NCI-H226 (cell line): ENCODE measurements at places on chromosomes 5 and 9.

DNA sequence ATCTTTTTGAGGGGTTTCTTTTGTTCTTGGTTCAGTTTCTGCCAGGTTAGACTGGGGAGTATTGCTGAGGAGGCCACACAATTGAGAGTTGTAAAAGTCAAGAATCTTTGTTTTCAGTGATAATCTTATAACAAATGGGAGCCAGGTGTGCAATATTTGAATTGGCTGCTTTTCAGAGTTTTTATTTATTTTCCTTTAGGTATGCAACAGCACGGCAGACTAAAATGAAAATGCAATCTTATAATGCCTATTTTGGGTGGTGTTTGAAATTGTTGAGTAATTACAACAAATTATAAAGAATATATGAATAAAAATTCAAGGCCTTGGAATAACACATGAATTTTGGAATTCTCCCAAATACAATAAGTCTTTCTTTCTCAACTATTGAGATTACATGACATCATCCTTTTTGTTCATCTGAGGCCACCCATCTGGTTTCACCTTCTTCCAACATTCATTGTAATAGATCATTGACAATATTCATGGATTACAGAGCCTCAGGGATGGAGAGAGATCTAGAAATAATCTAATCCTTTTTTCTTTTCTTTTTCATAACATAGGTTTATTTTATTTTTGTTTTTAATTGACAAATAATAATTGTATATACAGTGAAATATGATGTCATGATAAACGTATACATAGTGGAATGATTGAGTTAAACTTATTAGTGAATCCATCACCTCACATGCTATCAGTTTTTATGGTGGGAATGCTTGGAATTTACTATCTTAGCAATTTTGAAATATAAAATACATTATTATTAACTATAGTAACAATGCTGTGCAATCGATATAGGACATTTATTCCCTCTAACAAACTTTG, 1061.0 kb downstream of the NR2F1-AS1 start:
- DNase-seq: no peak

DNA sequence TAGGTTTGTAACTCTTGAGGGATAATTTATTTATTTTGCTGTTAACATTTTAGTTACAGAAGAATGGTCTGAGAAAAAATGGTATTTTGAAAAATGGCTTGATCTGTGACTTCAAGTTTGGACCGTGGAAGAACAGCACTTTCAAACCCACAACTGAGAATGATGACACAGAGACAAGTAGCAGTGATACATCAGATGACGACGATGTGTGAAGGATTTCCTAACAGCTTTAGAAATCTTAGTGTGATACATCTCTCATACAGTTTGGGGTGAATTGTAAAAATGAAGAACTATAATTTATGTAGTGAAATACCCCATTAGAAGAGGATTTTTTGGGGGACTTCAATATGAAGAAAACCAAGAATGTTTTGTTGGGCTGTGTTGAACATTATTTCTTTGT, 88.7 kb downstream of the GPBP1 start:
- DNase-seq: no peak

DNA sequence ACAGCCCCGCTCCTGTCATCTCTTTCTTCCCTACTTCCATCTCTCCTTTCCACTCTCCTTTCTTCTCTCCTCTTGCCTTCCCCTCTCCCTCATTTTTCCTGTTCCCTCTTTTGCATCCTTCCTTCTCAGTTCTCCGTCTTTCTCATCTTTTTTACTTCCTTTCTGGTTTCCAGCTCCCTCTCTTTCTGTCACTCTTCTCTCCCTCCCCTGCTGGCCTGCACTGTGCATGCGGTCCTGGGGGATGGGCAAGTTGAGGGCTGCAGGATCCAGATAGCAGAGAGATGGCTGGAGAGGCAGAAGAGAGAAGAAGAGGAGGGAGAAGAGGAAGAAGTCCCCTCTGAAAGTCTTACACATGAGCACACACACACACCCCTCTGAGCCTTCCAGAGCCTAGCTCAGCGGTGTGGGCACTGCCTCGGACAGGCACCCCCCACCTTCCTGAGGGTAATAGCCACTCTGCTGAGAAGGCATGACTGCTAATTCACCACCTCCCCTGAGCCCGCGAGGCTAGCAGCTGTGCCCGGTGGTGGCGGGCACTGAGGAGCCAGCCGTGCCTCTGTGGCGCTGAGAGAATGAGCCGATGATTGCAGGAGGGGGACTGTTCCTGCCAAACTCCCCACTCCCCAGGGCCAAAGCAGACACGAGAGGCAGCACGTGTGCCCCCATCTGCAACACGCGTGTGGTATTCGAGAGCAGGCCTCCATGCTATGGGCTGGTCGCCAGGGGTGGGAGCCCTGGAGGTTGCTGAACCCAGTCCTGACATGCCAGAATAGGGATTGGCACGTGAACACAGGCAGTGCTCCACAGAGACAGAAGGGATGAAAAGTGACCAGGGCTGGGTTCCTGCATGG, 3.7 kb upstream of the CAMK2A start:
- no peak for DNase-seq

GRCh38 chr9:38352530-38353328, 39.8 kb upstream of the ALDH1B1 start:
- DNase-seq: no peak

- no peak for DNase-seq
Observed at GRCh38 chr5:36741128-36741527, 134.7 kb downstream of the SLC1A3 start.

DNA sequence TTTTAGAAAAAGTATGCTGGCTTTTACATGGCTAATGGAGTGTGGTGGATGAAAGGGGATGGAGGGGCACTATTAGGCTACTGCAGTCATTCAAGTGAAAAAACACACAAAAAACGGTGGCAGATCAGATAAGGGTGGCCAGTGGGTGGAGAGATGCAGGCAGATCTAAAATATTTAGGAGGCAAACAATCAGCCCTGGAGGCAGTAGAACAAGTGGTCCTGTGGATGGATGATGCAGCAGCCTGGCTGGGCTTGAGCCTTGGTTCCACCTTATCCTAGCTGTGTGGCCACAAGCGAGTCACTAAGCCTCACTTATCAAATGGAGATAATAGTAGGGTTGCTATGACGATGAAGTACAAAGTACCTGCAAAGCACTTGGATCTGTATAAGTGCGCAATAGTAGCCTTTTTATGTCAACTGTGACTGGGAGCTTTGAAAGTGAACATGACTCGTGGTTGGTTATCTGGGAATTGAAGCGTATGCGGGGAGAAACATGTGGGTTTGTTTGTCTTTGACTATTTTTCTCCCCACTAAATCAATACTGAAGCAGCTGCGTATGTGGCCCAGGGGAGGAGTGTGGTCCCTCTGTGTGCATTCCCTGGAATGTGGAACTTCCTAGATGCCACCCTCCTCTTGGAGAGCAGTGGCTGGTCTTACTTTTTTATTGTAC, 20.2 kb downstream of the NSG2 start:
- no peak for DNase-seq

GRCh38 chr5:1172670-1173404, 28.6 kb upstream of the SLC6A19 start:
- DNase-seq: no peak

- peak; percentile 47 for DNase-seq
Observed at GRCh38 chr9:4547016-4547415, 56.7 kb downstream of the SLC1A1 start.

DNA sequence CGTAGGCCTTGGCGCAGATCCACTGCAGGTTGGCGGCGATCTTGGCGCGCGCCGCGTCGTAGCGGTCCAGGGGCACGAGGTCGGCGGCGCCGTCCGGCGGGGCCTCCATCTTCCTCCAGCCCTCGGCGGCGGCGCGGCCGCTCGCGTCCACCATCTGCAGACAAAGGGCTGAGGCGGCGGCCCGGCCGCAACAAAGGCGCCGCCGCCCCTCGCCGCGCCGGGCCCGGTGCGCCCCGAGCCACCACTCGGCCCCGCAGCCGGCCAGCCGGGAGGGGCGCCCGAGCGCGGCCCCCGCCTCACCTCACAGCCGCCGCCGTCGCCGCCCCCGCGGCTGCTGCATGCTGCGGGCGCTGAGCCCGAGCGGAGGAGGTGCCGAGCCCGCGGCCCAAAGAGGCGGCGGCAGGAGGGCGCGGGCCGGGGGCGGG, 328 bp downstream of the CAMSAP1 start:
- no peak for DNase-seq

- no peak for DNase-seq
Observed at GRCh38 chr5:2750026-2750757, 1.3 kb downstream of the IRX2 start.

GRCh38 chr5:91162534-91163381, 220.4 kb downstream of the ARRDC3 start:
- peak; percentile 92 for DNase-seq

DNA sequence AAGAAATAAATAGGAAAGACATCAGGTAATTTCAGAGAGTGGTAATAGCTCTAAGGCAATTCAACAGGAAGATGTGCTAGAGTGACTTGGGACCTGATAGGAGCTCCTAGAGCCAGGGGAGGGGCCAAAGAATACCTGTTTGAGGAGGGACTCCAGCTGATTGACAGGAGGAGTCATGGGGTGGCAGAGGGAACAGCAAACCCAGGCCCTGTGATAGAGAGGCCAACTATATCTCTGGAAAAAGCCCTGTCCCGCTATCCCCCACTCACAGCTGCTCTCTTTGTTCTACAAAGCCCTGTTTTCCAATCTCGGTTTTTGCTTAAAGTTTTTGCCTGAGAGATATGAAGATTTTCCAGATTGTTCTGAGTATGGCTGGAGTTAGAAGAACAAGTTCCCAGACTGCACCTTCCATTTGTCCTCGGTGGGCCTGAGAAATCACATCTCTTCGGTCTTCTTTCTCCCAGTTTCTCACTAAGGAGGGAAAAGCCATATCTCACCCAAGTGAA, 9.0 kb upstream of the NSD1 start:
- DNase-seq: no peak

GRCh38 chr9:136172412-136173079, 32.4 kb downstream of the LHX3 start:
- DNase-seq: no peak

GRCh38 chr9:15421532-15421931, 1.1 kb upstream of the SNAPC3 start:
- DNase-seq: peak; percentile 58

- no peak for DNase-seq
Observed at GRCh38 chr9:83466877-83467276, 71.3 kb downstream of the FRMD3 start.

- DNase-seq: no peak
Observed at GRCh38 chr9:101528015-101528414, 5.6 kb upstream of the RNF20 start.

DNA sequence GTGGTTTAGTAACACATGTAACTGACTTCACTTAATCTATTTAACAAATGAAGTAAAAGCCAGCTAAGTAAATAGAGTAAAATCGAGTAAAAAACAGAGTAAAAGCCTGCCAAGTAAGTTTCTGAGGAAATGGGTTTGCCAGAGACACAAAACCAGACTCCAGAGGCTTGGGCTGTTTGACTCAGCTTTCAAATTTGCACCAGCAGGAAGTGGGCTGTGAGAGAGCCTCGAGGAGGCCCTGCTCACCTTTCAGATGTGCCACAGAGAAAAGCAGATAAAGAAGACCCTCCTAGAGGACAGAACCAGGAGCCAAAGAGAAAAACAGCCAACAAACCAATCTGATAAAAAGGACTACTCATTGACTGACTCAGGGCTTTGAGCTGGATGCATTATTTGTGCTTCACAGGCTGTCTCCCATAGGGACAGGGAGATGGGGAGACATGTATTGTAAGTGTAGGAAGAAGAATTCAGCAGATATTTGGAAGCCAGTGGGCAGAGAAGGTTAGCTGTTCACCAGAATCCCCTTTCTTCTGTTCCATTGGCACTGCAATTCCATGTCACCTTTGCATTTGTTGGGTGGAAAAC, 14.4 kb upstream of the AMACR start:
- peak; percentile 46 for DNase-seq

DNA sequence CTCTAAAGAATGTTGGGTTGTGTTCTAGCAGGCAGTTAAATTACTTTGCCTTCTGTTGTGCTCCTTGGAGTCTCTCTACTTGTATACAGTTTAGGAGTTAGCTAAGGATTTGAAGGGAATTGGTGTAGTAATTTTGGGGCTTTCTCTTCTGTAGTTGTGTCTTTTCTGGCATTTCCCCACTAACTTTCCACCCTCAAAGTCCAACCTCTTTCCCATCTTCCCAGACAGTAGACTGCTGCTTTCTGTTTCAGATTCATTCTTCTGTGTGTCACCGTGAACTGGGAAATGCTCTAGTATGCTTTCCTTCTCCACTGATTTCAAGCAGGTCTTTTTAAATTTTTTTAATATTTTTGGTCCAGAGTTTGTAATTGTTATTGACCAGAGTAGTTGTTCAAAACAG, 4.5 kb upstream of the ANGPTL2 start:
- no peak for DNase-seq

GRCh38 chr5:75611311-75612225, at the start of gene ANKDD1B:
TSS of gene ANKDD1B (plus strand) at chr5:75611453. CDS start at chr5:75611635, 182 bp downstream.
- DNase-seq: no peak

GRCh38 chr5:159645179-159645846, 271.0 kb upstream of the ADRA1B start:
- no peak for DNase-seq

- no peak for DNase-seq
Observed at GRCh38 chr5:146409054-146409671, 38.0 kb upstream of the TCERG1 start.

GRCh38 chr5:59786334-59786805, 107.2 kb downstream of the PDE4D start:
- peak; percentile 87 for DNase-seq

- no peak for DNase-seq
Observed at GRCh38 chr5:134957920-134958608, 9.6 kb upstream of the CATSPER3 start.

- peak; percentile 84 for DNase-seq
Observed at GRCh38 chr9:87725900-87726709, at the start of gene CTSL. TSS of gene CTSL (plus strand) at chr9:87726119. CDS start at chr9:87727604, 1,485 bp downstream.

GRCh38 chr5:143199161-143199560, 204.3 kb downstream of the NR3C1 start:
- no peak for DNase-seq

GRCh38 chr5:107531308-107531707, 139.4 kb downstream of the EFNA5 start:
- no peak for DNase-seq

GRCh38 chr5:145946112-145946861, 9.9 kb downstream of the SH3RF2 start:
- peak; percentile 83 for DNase-seq

DNA sequence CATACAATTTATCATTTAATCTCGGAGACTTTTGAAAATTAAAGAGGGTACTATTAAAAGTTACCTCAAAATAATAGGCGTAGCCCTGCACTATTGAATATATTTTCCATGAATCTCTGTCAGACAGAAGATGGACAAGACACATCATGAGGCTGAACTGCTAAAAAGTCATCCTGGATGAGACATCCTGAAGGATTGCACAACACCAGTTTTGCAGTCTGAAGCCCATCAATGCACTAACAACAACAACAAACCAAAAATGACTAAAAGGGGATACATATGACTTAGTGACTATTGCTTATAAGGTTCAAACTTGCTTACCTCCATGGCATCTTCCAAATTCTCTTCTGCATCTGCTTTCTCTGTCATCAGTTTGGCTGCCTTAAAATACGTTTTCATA, 15.7 kb downstream of the LMBRD2 start:
- DNase-seq: no peak

DNA sequence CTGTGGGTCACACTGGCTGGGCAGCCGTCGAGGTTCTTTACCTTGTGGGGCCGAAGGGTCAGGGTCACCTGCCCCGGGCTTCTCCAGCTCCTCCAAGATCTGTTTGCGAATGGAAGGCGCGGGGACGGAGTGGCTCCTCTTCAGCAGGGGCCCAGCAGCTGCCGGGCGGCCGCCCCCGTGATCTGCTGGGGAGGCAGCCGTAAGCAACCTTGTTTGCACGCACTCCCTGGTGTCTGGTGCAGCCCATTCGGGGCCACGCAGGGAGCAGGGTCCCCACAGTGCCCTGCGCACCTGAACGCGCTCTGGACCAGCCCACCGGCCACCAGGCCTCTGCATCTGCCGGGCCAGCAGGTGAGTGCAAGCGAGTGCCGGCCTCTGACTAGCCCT, 34.9 kb downstream of the PNPLA7 start:
- DNase-seq: no peak
